Endodermal cell (in vitro differentiated cells): ENCODE measurements at places on chromosomes 1 and 21. TPM values are rescaled to one million over a fixed set of nuclear protein-coding genes. Genes with fewer than 3 reads are reported as not detected.

GRCh38 chr1:57423656-57424211, at the start of gene DAB1:
Gene DAB1 (minus strand): TSS chr1:57424060. CDS start chr1:57291030, 133,030 bp downstream.
- peaks cover 5% of the 10 kb centered on the region for H3K27me3 ChIP-seq
- H3K36me3 ChIP-seq: no peaks in the 10 kb centered on the region

DNA sequence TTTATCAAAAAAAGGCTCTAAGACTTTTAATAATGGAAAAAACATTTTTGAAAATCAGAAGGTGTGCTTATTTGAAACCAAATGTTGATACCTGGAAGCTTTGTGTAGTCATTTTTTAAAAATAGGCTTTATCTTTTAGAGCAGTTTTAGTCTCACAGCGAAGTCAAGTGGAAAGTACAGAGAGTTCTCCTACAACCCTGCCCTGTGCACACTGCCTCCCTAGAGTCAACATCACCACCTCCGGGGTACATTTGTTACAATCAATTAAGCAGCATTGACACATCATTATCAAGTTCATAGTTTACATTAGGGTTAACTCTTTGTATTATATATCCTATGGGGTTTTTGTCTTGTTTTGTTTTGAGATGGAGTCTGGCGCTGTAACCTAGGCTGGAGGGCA, 10.7 kb upstream of the ERO1B start:
- H3K27ac ChIP-seq: no peak overlapping the region
- no peak overlapping the region for H3K4me3 ChIP-seq
- peaks cover 7% of the 10 kb centered on the region for H3K4me1 ChIP-seq
- H3K36me3 ChIP-seq: no peaks in the 10 kb centered on the region
- H3K27me3 ChIP-seq: no peaks in the 10 kb centered on the region

DNA sequence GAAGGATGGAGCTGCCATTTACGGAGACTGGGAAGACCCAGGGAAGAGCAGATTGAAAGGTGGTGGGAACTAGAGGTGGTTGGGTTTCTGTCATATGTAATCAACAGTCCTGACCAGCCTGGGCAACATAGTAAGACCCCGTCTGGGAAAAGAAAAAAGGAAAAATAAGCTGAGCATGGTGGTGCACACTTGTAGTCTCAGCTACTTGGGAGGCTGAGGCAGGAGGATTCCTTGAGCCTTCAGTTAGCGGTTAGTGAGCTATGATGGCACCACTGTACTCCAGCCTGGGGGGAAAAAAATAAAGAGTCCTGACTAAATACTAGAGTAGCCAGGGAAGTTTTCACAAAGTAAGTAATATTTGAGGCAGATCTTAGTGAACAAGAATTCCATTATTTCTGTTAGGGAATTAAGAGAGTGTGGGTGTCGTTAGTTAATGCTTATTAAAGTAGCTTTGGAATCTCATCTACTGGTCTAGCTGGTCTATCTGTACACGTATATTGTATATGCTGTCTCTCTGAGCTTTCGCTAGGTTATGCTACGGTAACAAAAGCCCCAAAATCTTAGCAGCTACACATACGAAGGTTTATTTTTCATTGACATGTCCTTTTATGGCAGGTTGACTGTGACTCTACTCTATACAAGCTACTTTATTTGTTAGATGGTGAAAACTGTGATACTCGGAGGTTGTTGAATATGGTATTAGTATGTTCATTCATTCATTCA, 4.4 kb downstream of the NBPF1 start:
- peak; percentile 28 for DNase-seq
- no peaks in the 10 kb centered on the region for H3K4me1 ChIP-seq
- H3K27ac ChIP-seq: no peak overlapping the region
- H3K27me3 ChIP-seq: peaks cover 14% of the 10 kb centered on the region
- no peak overlapping the region for H3K4me3 ChIP-seq
- H3K36me3 ChIP-seq: peaks cover 31% of the 10 kb centered on the region

DNA sequence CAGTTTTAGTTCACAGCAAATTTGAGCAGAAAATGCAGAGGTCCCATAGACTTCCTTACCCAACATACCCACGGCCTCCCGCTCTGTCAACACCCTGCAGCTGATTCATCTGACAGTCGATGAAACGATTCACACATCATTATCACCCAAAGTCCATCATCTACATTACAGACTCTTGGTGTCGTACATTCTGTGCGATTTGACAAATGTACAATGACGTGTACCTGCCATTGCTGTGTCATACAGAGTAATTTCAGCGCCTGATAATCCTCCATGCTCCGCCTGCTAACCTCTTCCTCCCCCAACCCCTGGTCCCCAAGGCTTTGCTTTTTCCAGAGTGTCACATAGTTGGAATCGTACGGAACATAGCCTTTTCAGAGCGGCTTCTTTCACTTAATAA, 94.7 kb upstream of the SLC25A33 start:
- H3K27ac ChIP-seq: peak overlapping the region; percentile 36
- no peak overlapping the region for H3K4me3 ChIP-seq
- H3K4me1 ChIP-seq: peaks cover 13% of the 10 kb centered on the region
- H3K27me3 ChIP-seq: no peaks in the 10 kb centered on the region

GIPC2 gene
- 0.54 and 0.79 TPM in 2 replicates for total RNA-seq

PLPP3 gene
- total RNA-seq: 17.7 to 59.7 TPM (median 55.2 TPM) in 3 replicates

DNA sequence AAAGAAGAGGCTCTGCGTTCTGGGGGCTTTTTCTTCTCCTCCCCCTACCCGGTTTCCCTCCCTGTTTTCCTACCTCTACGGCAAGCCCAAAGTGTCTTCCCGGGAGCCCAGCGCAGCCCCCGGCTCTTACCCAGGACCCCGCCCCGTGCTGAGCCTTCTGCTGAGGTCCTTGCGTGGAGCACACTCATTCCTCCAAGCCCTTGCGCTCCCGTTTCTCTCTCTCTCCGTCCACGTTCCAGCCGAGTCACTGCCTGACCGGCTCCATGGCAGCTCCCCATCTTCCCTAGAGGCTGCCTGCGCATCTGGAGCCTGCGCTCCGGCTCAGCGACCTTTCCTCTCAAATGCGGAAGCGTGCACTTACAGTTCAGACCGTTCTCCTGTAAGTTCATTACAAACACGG, 24.9 kb upstream of the PDXK start:
- H3K27ac ChIP-seq: no peak overlapping the region
- no peak for DNase-seq
- H3K27me3 ChIP-seq: no peaks in the 10 kb centered on the region
- no peaks in the 10 kb centered on the region for H3K4me1 ChIP-seq
- peaks cover 44% of the 10 kb centered on the region for H3K36me3 ChIP-seq
- H3K4me3 ChIP-seq: no peak overlapping the region

VASH2 gene
- total RNA-seq: 30.2 and 30.6 TPM in 2 replicates

CADM3 gene
- total RNA-seq: 4.0 to 5.7 TPM (median 4.4 TPM) in 3 replicates

DNAJC28 gene
- total RNA-seq: 1.8 to 3.9 TPM (median 3.9 TPM) in 3 replicates

DNA sequence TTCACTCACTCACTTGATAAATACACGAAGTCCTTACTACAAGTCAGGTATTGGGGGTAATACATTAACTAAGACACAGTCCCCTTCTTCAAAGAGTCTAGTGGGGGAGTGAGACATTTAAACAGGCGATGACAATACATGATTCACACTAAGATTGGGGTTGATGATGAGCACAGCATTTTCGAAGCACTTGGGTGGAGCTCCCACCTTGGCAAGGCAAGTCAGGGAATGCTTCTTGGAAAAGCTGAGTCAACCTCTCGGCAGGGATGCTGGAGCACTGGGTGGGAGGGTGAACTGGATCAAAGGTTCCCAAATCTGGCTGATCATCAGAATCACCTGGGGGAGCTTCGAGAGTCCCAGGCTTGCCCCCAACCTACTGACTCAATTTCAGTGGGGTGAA, 57.9 kb upstream of the ENAH start:
- H3K4me1 ChIP-seq: no peaks in the 10 kb centered on the region
- H3K4me3 ChIP-seq: no peak overlapping the region
- peak; percentile 67 for DNase-seq
- no peaks in the 10 kb centered on the region for H3K27me3 ChIP-seq
- no peak overlapping the region for H3K27ac ChIP-seq

- no peak overlapping the region for H3K4me3 ChIP-seq
- no peaks in the 10 kb centered on the region for H3K4me1 ChIP-seq
- no peaks in the 10 kb centered on the region for H3K27me3 ChIP-seq
- H3K36me3 ChIP-seq: no peaks in the 10 kb centered on the region
- no peak for DNase-seq
- H3K27ac ChIP-seq: no peak overlapping the region
Observed at GRCh38 chr1:182248721-182249120, 142.9 kb downstream of the GLUL start.

S100A9 gene
- not detected in 3 replicates for total RNA-seq

DNA sequence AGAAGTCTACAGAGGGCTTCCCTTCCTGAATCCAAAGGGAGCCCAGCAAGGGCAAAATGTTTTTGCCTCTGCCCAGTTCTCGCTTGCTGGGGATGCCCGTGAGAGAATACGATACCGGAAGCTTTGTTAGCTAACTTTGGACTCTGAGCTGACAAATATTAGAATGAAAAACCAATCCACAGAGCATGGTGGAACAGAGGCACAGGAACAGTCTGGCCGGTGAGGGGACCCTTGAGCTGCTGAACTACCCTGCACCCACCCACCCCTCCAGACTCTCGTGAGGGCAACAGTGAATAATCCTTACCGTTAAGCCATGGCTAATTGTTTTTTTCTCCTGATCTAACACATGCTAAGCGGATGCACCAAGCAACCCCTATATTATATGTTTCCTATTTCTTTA, 76.3 kb upstream of the AKT3 start:
- DNase-seq: no peak
- H3K27me3 ChIP-seq: no peaks in the 10 kb centered on the region
- no peaks in the 10 kb centered on the region for H3K36me3 ChIP-seq
- peaks cover 3% of the 10 kb centered on the region for H3K4me1 ChIP-seq
- no peak overlapping the region for H3K4me3 ChIP-seq

DNA sequence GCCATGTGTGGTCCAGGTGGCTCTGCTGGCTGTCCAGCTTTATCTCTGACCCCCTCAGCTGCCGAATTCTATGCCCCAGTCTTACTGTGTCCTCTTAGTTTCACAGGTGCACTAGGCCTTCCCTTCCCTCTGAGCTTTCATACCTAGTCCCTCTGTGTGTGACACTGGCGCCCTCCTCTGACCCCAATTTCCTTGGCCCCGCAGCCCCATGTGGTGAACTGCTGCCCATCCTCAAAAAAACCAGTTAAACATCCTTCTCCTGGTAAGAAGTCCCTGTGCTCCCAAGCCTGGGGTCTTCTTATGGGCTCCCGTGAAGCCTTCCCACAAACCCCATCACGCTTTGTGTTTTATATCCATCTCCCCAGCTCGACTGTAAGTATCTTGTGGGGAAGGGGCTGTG, 93.9 kb upstream of the TSPAN2 start:
- no peaks in the 10 kb centered on the region for H3K4me1 ChIP-seq
- no peaks in the 10 kb centered on the region for H3K27me3 ChIP-seq
- H3K4me3 ChIP-seq: no peak overlapping the region
- H3K27ac ChIP-seq: no peak overlapping the region
- no peaks in the 10 kb centered on the region for H3K36me3 ChIP-seq
- peak; percentile 85 for DNase-seq

DNA sequence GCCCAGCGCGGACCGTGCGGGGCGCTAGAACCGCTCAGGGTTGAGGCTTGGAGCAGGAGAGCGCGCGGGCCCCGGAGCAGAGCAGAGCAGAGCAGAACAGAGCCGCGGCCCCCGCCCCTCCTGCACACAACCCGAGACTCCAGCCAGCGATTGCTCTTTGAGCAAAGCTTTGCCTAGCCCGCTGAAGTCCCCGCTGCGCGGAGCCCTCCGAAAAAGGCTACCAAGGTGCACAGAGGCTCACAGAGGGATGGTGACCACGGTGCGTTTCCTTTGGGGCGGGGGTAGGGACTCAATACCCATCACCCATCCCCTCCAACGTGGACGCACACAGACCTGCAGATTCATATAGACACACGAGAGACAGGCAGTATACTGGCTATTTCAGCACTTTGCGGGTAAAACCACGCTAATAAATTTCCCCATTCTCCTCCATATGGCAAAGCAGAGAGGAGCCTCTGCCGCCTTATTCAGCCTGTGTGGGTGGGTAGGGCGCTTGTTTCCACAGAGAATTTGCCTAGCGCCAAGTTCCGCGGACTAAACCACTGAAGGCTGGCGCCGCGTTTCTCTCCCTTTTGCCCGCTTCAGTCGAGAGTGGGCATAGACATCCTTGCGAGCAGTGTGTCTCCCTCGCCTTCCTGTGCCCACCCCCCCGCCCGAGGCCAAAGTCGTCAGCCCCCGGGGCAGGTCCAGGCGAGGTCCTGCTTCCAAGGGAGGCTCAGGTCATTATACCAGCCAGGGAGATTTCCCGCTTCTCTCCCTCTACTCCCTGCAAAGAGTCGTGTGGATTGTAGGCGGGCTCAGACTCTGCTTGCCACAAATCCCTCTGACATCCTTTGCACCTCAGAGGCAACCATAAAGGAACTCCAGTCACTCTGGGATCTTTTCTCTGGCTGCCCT, 8.5 kb downstream of the HLX start:
- no peak overlapping the region for H3K27ac ChIP-seq
- H3K27me3 ChIP-seq: peaks cover 100% of the 10 kb centered on the region
- peak; percentile 85 for DNase-seq
- peak overlapping the region; percentile 76 for H3K4me3 ChIP-seq

DNA sequence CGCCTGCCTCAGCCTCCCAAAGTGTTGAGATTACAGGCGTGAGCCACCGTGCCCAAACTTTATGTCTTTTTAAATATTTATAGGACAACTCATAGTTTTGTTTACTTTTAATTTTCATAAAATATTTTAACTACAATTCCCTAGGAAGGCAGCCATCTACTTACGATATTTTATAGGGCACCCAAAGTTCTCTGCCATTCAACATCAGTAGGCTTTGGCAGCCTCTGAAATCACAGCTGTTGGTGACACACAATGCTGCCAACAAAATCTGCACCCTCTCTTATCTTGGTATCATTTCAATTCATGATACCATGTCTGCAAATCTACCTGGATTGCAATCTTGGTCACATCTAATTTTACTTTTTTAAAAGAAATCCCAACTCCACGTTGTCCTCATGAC, 27.1 kb upstream of the ERO1B start:
- H3K27me3 ChIP-seq: no peaks in the 10 kb centered on the region
- no peak overlapping the region for H3K4me3 ChIP-seq
- no peaks in the 10 kb centered on the region for H3K36me3 ChIP-seq
- no peak overlapping the region for H3K27ac ChIP-seq

DNA sequence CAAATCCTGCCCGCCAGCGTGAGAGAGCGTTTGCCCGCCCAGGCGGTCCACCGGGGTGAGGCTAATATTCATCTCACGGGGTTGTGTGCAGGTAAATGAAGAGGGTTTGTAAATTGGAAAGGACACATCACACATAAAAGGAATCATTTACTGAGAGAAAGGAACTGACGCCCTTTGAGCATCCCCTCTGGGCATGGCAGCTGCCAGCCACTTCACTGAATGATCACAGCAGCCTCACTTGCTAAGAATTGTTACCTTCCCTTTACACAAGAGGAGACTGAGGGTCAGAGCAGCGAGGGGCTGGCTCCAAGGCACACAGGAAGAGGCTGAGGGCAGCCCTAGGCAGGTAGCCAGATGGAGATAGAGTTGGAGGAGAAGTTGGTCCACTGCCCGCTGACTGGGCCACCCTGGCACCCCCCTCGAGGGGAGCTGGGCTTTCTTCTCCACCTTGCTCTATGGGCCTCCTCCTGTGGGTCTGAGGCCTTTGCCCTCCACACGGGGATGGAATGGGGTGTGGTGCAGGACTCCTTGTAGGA, 96.0 kb downstream of the FOXD2 start:
- peak overlapping the region; percentile 64 for H3K4me3 ChIP-seq
- no peaks in the 10 kb centered on the region for H3K36me3 ChIP-seq
- H3K4me1 ChIP-seq: peaks cover 4% of the 10 kb centered on the region
- no peaks in the 10 kb centered on the region for H3K27me3 ChIP-seq
- peak overlapping the region; percentile 22 for H3K27ac ChIP-seq
